Stimulated activated CD4-positive, alpha-beta T cell treated with anti-CD3 and anti-CD28 coated beads, TNF-alpha, amount 100 ng/mL, for 24 hours (primary cell): ENCODE measurements at places on chromosomes 13 and 19.

DNA sequence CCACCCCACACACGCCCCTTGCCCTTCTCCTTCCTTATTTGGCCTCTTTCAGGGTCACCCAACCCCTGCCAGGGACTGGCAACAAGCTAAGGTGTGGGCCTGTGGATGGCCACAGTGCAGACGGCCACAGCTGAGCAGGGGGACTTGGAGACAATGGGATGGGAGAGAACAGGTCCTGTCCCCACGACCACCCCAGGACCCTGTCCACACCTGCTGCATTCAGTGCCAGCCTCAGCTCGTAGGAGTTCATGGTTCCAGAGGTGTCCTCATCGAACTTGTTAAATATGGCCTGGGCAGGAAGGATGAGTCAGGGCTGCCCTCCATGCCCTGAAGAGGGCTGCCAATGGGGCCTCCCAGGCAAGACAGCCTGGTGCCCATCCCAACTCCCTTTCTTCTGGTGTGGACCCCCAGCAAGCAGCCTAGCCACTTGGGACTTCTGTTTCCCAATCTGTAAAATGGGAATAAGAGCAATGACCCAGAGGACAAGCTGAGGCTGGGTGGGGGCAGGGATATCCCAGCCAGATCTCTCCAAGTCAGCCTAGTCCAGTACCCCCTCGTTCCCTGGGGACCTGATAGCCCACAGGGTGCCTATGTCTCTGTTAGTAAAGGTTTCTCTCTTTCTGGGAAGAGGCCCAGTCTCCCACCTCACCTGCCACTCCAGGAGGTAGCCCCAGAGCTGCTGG is 10.6 kb downstream of the CAPN12 start:
- no peak for DNase-seq

GRCh38 chr19:36837176-36837905 is 846 bp downstream of the ZNF790 start:
- DNase-seq = no peak

- peak; percentile 28 for DNase-seq
Observed at GRCh38 chr19:4567584-4568071, 8.1 kb upstream of the SEMA6B start.

DNA sequence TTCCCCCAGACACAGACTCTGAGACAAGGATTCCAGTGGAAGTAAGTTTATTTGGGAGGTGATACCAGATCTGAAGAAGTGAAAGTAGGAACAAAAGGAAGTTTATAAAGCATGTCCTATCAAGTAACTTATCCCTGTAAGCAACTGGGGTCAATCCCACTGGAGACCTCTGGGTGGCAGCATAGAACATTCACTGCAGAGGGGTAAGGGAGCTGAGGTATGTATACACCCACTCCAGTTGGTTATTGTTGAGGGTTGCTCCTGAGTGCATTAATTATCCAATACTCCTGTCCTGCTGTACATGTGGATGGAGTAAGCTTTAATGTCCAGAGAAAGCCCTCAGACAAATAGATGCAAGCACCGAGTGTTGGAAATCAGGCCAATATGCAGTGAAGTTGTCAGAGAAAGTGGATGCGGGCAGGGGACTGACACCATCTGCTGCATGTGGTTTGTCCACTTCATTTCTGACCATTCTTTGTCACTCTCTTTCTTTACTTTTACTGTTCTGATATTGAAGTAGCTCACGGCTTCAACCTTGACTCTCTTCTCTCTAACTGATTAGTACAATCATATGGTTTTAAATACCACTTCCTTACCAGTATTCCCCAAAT is 46.7 kb downstream of the NOTCH3 start:
- DNase-seq = no peak

- DNase-seq = no peak
Observed at GRCh38 chr19:17579661-17580244, 24.3 kb downstream of the COLGALT1 start.

DNA sequence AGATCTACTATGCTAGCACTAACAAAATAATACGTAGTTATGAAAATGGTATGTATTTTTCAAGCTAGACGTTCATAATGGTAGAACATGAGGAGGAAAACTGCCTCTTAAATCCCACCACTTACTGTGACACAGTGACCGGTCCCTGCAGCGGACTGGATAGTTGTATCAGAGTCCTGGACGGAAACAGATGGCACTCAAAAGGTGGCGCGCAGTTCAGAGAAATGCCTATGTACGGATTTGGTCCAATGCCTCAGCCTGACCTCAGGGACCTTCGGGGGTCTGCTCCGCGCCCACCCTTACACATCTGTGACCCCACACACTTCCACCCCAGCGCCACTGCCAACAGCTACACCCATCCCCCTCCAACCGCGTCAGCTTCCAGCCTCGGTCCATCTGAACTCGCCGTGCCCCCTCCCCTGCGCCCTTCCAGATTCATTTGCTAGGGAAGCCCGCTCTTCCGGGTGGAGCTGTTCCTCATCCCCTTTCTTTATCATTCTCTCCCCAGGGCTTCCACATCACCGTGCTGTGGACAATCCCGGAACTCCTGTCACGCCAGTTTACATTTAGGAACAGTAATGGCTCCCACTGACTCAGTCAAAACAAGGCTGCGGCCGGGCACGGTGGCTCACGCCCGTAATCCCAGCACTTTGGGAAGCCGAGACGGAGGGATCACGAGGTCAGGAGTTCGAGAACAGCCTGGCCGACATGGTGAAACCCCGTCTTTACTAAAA is 792 bp upstream of the LENG8 start:
- no peak for DNase-seq
